ENCODE measurements at places on chromosomes 5 and 9.

DNA sequence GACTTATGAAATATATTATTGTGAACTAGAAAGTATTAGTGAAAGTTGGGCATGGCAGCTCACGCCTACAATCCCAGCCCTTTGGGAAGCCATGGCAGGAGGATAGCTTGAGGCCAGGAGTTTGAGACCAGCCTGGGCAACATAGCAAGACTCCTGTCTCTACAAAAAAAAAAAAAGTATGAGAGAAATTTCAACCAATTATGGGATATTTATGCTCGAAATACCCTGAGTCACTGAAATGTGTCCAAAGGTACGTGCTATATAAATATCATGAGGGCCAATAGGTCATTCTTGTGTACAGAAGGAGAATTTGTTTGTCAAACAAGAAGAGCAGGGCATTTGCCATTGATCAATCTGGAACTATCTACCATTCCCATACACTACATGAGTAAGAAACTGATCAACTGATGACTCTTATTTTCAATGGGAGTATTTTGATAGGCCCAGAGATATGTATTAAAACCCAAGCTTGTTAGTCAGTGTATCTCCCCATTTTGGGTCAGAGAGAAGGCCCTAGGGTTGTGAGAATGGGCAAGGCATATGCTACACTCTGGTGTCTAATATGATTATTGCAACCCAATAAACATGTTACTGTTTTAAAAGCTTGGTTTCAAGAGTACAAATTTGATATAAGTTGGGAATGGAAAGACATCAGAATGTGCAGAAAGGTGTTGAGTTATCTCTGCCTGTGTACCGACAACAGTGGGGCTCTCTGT, 21.7 kb upstream of the HOMER1 start:
- no peak for DNase-seq

DNA sequence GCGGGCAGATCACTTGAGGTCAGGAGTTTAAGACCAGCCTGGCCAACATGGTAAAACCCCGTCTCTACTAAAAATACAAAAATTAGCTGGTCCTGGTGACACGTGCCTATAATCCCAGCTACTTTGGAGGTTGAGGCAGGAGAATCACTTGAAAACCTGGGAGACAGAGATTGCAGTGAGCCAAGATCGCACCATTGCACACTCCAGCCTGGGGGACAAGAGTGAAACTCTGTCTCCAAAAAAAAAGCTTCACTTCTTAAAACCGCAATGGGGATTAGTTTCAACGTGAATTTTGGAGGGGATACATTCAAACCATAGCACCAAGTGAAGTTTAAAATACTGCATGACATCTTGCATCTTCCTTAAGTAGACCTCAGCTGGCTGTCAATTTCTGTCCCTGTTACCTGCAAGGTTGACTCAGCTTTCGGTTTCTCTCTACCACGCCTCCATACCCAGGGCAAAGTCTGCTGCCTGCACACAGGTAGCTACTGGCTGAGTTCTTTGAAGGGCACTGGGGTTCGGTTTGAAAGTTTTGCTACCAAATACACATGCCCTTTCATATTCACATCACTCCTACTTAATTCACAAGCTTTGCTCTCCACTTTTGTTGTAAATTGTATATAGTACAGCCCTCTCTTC, 69.3 kb downstream of the KIAA1958 start:
- no peak for DNase-seq

- no peak for DNase-seq
These were observed 30.0 kb downstream of the NR6A1 start for GRCh38 chr9:124741149-124741548.

DNA sequence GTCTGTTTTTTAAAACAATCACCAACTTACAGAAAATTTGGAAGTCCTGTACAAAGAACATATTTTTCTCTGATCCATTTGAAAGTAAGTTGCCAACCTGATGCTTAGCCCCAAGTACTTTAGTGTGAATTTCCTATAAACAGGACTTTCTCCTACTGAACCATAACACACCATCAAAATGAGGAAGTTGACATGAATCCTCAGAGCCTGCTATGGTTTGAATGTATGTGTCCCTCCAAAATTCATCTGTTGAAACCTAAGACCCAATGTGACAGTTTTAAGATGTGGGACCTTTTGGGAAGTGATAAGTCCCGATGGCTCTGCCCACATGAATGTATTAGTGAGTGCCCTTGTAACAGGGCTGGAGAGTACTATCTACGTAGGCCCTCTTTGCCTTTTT, 6.4 kb upstream of the ACOT12 start:
- DNase-seq: no peak

DNA sequence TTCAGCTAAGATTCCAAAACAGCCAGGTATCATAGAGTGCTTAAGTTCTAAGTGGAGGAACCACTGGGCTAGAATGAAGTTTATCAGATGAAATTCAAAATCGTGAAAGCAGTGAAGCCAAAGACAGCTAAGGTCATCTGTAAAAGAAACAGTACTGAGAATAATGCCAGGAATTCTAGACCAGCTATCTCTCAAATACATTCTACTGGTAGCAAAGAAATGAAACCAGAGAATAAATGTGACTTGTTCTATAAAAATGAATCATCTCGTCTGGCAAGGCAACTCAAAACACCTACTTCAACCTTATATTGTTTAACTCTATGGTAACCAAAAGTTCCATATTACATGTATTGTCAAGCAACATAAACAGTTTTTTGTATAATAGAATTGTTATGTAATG, 51.3 kb upstream of the RGMB start:
- no peak for DNase-seq

DNA sequence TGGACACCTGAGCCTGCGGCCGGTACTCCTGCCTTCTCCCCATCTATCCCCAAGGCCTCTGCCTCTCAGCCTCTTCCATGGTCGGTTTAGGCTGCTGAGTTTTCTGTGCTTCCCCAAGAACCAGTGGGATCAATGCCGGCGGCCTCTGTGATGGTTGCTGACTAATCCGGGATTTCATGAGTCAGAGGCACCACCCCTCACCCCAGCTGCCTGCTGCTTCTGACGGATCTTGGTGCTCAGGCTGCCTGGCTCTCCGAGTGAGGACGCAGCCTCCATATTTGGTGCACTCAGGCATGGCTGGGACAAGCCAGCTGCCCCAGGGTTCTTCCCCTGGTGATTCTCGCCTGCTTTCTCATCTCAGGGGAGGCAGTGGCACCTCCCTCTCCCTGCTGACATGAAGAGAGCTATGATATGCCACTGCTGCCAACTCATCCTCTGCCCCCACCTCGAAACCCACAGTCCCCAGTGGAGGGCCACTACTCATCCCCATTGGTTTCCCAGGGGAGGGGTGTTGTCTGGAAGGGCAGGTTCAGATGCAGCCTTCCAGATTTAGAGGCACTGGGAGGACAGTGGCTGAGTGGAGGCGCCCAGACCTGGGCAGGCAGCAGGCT, 3.3 kb upstream of the MAN1B1 start:
- DNase-seq: no peak

- no peak for DNase-seq
These were observed 244.5 kb upstream of the C9orf72 start for GRCh38 chr9:27817747-27818146.

DNA sequence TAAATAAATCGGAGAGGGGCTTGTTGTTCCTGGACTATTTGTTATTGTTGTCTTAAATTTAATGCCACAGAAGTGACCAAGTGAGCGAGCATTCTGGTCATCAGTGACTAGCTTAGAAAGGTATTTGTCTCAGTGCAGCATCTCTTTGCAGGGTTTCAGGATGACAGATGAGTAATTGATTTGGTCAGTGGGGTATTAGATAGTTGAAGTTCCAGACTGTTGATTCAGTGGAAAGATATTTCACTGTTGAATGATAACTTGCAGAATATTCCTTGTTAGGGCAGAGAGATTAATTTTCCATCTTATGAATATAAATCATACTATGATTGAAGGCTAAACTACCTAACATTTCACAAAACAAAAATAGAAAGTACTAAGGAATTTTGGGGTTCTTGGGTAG, 122.4 kb downstream of the TRIO start:
- DNase-seq: no peak
